ENCODE measurements at places on chromosomes 5 and 9.

DNA sequence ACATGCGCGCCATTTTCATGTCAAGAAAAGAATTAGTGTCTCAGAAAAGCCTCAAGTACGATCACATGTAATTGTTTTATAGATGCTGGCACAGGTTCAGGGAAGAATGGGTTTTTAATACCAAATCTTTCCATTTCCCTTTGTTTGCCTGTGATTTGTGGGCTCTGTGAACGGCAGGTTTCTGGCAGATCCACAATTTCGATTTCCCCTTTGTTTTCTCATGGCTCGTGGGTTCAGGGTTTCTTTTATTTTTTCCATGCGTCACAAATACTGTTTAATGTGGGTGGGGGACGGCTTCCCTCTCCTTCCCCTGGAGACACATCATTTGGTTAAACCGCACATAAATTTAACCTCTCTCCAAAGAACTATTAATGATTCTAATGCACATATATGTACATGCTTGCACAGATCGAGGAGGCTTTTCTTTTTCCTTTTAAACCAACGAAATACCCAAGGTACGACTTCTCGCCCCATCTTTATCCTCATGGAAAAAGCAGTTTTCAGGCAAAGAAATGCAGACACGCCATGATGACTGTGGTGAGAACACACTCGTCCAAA, 195.9 kb downstream of the SLIT3 start:
- DNase-seq: no peak

- no peak for DNase-seq
These were observed 67.3 kb upstream of the TNFAIP8 start for GRCh38 chr5:119288379-119289033.

DNA sequence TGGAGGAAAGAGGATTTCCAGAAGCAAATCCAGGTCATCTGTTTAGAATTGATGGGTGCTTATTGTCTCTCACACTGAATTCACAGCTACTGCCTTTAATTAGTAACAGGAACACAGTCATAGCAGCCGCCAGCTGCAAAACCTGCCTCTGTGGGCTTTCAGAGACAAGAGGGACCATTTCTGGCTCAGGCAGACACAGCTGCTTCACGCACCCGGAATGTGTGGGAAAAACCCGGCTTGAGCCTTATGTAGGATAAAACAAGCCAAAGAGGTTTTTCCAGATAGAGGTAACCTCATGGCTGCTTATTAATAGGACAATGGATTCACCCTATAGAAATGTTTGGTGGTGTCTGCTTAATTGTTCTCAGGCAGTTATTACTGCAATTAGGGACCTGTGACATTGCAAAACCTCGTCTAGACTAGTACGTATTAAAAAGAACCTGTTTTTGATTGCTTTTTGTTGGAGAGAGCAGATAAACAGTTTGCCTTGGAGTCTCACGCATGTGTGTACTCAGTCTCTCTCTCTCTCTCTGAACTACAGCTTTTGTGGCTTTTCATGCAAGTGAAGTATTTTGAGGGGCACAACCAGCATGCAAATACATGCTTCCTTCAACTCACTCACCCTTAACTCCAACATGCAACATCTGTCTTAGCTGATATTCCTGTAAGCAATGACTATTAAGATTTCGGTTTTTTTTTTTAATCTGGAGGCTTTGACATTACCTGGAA, 302.7 kb downstream of the PLK2 start:
- DNase-seq: no peak

DNA sequence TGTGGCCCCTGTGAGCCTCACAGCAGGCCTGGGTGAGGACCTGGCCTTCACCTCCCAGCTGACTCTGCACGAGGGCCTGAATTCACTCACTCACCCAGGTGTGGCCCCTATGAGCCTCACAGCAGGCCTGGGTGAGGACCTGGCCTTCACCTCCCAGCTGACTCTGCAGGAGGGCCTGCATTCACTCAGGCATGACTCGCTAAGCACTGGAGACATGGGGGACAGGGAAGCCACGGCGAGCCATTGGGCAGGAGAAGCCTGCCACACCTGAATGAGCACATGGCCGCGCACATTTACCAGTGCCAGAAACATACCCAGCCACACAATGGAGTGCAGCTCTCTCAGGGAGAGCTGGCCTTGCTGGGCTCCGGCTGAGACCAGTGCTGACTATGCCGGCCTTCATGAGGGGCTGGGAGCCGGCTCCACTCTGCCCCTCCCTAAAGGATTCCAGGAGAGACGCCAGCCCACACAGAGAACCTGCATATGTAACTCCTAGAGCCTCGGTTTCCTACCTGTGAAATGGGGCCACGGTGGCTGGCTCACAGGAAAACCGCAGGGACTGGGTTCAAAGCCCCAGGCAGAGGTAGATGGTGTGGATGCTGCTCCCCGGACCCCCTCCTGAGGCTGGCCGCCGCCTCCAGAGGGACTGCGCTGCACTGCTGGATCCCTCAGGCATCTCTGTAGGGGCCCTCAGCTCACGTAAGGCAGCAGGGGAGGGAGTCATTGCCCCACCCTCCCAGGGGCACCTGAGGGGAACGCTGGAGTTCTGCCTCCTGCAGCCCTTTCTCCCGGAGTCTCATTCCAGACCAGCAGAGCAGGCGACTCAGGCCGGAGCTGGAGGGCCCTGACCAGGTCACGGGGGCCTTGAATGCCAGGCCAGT, 7.2 kb downstream of the ADAMTS2 start:
- no peak for DNase-seq

DNA sequence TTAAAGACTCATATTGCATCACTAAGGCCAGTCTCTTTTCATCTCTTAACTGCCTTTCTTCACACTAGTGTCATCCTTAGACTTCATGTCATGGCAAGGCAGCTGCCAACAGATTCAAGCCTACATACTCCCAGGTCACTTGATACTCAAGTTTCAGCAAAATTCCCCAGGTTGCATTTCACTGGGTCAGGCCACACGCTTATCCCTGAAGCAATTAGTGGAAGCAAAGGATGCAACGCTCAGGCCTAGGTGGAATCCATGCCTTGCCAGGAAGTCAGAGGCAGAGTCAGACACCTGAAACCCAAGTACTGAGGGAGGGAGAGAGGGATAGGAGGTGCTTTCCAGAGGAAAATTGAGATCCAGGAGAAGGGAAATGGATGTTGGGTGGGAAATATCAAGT, 28.9 kb downstream of the YIPF5 start:
- DNase-seq: no peak

DNA sequence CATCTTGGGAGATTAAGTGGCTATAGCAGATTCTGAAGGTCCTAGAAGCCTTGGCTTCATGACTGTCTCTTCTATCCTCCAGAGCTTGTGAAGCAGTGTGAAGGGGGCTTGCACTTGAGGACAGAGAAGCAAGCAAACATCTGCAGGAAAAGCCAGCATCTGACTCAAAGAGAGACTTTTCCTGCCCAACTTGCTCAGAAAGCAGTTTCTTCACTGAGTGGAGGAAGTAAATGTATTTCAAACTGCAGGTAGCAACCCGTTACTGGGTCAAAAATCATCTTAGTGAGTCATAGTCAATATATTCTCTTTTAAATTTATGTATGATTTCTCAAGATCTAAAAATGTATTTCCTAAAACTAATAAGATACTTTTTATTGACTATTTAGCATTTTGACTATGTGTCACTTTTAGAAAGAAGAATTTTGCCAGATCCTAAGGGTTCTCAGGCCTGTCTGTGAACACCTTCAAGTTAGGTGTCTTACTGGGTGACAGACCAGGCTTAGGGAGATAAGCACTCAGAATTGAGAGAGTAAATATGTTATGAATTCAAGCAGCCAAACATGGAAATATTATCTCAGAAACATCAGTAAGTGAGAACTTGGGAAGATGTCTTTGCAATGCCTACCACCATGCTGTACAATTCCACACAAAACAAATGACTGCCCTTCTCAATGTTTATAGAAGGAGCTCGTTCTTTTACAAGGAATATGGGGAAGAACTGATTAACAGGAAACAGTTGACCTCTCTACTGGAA, 72.6 kb upstream of the DMAC1 start:
- DNase-seq: no peak

- no peak for DNase-seq
These were observed 42.6 kb downstream of the ANKRD55 start for GRCh38 chr5:56190497-56190896.

- DNase-seq: no peak
These were observed 97.4 kb upstream of the CLINT1 start for GRCh38 chr5:157956271-157956885.

GRCh38 chr5:170630226-170630625, 126.4 kb downstream of the KCNIP1 start:
- DNase-seq: no peak

GRCh38 chr5:100306000-100306399, 229.2 kb upstream of the FAM174A start:
- DNase-seq: no peak

DNA sequence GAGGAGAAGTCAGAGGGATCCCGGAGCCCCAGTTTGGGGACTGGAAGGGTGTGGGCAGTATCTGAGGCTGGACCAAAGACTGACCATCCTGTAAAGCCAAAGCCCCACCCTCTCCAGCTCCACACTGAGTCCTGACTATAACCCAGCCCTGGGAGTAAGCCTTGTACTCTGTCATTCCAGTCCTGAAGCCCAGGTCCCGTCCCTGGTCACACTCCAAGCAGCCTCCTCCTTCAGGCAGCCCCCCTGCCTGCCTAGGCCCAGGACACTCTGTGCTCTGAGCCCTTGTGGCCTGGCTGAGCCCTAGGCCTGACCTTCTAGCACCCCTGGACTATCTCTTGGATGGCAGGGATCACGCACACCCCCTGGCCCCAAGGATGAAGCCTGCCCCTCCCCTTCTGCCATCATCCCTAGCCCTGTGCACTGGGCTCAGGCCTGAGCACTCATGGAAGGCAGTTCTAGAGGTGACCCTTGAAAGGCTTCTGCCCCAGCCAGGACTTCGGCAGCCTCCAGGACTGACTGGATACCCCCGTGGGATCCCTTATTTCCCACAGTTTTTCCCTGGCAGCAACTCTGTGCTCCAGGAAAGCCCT, 28.0 kb upstream of the ENHO start:
- DNase-seq: no peak

- DNase-seq: no peak
These were observed 140.7 kb downstream of the MTX3 start for GRCh38 chr5:79850316-79850822.

- no peak for DNase-seq
These were observed 51.2 kb downstream of the IPPK start for GRCh38 chr9:92618633-92619225.

GRCh38 chr9:101716629-101717028, 21.8 kb downstream of the GRIN3A start:
- no peak for DNase-seq

Measured in esophagus squamous epithelium (tissue), 5 donors.